ENCODE measurements at places on chromosomes 2 and 18.

- DNase-seq: no peak
These were observed 35.0 kb upstream of the PSMD14 start for GRCh38 chr2:161273038-161273760.

GRCh38 chr18:51852681-51853080 lies 487.3 kb upstream of the DCC start:
- DNase-seq: no peak

- no peak for DNase-seq
These were observed 11.1 kb downstream of the TRAK2 start for GRCh38 chr2:201440182-201440581.

DNA sequence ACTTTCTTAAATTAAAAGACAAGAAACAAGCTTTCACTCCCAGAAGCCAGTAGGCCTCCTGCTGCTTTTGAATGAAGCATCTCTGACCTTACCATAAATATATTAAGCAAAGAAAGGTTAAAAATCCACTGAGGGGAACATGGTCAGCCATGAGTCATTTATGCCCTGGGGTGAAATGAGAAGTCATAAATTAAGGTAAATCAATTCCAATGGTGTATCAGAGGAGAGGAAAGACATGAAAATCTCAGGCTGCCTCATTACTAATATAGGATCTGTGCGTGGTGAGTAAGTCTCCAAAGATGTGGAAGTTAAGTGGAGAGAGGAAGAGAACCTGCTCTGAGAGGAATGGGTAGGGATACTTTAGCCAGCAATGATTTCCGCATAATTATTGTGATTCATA lies 292.3 kb upstream of the CHAC2 start:
- DNase-seq: no peak
